ENCODE measurements at places on chromosomes 3 and 15.

DNA sequence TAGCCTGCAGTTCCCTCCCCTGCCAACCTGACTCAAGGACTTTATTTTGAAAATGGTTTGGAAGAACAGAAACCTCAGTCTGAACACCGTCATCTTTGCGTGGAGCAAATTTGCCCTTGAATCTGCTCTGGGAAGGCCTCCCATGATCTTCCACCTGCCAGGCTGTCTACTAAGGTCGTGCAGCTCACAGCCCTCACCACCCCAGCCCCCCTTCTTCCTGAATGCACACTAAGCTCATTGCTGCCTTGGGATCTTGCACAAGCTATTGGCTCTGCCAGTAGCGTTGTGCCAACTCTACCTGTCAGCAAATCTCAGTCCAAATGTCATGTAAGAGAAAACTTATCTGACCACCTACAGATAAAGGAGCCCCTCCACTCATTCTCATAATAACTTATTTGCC, 141.5 kb downstream of the USP13 start:
- no peak for DNase-seq

DNA sequence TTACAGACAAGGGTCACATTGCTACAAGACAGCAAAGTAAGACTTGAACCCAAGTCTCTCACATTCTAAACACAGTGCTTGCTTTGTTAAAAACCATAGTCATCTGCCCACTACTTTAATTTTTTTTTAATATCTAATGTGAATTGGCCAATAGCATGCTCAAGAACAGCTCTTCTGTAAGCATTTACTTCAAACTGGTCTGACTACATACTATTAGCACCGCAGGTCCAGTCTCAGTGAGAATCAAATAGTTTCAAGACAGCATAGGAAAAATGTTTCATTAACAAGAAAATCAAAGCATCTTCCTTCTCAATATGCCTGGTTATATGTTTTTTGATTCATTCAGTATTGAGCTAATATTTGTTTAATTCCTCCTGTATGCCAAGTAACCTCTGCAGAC, 419.9 kb downstream of the ERC2 start:
- no peak for DNase-seq

DNA sequence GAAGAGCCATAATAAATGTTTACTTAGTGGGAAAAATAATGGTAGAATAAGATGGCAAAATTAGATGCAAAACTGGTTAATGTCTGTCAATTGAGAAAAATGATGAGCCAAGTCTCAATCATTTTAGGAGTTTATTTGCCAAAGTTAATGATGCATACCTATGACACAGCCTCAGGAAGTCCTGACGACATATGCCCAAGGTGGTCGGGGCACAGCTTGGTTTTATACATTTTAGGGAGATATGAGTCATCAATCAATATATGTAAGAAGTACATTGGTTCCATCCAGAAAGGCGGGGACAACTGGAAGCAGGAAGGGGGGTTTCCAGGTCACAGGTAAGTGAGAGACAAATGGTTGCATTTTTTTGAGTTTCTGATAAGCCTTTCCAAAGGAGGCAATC, 31.5 kb downstream of the CLEC3B start:
- no peak for DNase-seq

DNA sequence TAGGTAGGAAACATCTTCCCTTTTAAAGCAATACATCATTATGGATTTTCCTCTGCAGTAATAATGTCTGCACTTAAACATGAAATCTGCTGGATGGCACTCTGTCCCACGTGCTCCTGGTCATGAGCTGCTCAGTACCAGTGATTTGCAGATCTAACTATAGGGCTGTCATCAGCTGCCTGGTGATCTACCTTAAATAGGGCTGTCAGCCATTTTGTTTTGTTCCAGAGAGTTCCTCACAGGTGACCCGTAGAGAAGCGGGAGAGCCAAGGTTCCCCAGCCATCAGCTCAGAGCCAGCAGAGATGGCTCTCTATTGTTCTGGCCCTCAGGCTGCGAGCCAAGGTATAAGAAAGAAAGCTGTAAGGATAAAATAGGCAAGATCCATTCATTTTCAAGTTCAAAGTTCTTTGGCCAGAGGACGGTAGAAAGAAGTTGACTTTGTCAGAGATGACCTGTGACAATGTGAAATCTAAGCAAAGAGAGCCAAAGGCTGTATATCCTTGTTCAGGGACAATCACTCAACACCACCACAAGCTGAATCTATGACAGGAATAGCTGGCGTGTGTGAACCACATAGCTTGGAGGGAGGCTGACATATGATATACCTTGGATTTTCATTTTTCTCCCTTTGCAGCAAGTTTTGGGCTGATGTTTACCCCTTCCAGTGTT, 156.5 kb downstream of the RYR3 start:
- DNase-seq: no peak

GRCh38 chr3:190013943-190014924, 106.5 kb downstream of the P3H2 start:
- DNase-seq: no peak

DNA sequence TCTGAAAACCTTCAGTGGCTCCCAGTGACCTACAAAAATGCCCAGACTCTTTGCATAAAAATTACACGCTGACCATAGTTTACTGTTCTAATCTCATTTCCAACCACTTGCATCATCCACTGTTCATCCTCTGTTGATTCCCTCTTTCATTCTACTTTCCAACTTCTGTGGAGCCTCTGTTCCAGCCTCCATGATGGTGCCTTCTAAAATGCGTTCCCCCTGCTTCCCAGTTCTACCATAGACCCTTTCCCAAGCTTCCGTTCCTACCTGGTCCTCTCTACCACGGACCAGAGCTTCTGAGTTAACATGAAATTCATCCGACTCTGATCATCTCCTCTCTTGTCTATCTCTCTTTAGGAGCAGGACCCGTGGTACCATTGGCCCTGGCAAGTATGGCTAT, 127.0 kb downstream of the THSD4 start:
- DNase-seq: no peak

DNA sequence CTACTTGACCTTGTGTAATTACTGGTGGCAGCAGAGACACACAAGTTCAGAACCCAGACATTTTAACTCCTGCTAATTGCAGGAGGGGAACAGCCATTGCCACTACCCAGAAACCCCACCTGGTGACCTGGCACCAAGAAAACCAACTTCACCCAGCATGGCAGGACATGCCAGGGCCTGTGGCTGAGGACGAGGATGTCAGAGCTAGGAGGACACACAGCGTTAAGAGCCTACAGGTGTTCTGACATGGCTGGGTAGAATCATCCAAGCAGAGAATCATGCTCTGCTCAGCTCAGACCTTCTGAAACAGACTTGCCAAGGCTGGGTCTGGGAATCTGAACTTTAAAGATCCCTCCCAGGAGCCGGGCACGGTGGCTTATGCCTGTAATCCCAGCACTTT, 11.7 kb upstream of the SPATA12 start:
- no peak for DNase-seq

- no peak for DNase-seq
Observed at GRCh38 chr3:12947504-12948369, 106.4 kb upstream of the RPL32 start.

- no peak for DNase-seq
Observed at GRCh38 chr3:123802007-123802625, 82.0 kb downstream of the MYLK start.

- no peak for DNase-seq
Observed at GRCh38 chr3:156910022-156910421, 83.9 kb downstream of the LEKR1 start.

DNA sequence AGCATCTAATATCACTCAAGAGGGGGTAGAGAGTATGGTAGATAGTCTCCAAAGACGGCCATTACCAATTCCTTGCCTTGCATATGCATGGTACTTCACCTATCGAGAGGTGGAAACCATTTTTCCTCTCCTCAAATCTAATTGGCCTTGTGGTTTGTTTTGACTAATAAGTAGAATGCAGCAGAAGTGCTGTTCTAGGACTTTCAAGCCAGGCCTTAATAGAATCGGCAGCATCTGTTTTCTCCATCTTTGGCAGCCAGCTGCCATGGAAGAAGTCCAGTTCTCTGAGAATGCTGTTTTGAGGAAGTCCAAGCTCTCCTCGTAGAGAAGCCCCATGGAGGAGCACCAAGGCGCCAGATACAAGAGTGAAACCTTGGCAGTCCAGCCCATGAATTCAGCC, 59.1 kb upstream of the RASGRP1 start:
- no peak for DNase-seq

DNA sequence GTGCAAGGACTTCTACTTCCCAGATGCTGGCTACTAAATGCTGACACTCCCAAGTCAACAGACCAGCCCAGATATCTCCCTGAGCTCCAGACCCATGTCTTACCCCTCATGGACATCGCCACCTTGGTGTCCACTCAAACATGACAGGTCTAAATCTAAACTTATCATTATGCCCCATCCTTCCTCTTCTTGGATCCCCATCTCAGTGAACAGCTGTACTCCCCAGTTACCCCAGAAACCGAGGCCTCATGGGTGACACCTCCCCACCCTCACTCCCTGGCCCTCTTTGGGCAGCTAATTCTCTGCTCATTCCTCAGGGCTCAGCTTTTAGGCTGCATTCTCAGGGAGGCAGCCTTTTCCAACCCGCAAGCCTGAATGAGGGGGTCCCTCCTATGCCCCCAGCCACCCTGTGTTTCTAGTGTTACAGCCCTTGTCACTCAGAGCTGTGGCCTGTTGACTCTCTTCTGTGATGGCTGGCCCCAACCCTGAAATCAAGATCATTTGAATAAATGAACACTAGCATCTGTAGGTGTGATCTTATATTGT, 5.4 kb downstream of the EHD4 start:
- no peak for DNase-seq

GRCh38 chr15:96146726-96147125, 183.8 kb upstream of the NR2F2 start:
- no peak for DNase-seq

- no peak for DNase-seq
Observed at GRCh38 chr15:65751431-65751830, 40.7 kb downstream of the DENND4A start.

DNA sequence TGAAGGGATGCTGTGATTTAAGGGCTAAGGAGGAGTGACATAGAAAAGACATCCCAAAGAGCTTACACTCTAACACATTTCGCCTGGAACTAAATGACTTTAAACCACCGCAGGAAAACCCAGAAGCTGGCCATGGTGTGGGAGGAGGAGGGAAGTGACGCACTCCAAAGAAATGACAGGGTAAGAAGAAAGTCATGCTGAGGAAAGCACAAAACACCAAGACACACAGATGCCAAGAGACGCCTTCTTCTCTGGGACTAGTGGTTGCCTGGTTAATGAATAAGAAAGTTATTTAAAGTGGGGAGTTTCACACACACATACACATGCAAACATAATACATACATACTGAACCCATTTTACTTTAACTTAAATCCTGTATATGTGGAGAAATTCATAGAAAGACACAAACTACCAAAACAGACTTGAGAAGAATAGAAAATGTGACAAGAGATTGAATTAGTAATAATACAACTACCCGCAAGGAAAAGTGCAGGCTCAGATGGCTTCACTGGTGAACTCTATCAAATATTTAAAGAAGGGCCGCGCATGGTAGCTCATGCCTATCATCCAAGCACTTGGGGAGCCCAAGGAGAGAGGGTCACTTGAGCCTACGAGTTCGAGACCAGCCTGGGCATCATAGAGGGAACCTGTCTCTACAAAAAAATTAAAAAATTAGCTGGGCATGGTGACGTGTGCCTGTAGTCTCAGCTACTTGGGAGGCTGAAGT, 125.5 kb downstream of the NSMCE3 start:
- no peak for DNase-seq

- no peak for DNase-seq
Observed at GRCh38 chr15:62553911-62554563, 389.0 kb upstream of the C2CD4B start.

GRCh38 chr15:49741712-49742111, 120.9 kb downstream of the DTWD1 start:
- DNase-seq: no peak

DNA sequence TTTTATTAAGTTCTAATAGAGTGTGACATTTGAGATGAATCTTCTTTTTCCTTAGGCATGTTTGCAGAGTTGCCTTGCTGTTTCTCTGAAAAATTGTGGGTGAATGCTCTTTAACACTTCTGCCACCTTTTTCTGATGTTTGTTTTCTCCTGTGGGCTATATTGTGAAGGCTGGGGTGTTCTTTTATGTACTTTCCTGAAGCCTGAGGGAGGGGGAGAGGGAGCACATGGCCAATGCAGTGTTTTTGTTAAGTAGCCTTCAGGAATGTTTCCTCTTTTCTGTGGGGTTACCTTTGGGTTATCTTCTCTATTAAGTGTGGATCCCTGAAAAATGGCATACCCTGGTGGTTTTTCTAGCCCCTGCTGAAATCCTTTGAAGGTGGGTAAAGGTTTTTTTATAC, 50.2 kb downstream of the CMC1 start:
- DNase-seq: no peak

DNA sequence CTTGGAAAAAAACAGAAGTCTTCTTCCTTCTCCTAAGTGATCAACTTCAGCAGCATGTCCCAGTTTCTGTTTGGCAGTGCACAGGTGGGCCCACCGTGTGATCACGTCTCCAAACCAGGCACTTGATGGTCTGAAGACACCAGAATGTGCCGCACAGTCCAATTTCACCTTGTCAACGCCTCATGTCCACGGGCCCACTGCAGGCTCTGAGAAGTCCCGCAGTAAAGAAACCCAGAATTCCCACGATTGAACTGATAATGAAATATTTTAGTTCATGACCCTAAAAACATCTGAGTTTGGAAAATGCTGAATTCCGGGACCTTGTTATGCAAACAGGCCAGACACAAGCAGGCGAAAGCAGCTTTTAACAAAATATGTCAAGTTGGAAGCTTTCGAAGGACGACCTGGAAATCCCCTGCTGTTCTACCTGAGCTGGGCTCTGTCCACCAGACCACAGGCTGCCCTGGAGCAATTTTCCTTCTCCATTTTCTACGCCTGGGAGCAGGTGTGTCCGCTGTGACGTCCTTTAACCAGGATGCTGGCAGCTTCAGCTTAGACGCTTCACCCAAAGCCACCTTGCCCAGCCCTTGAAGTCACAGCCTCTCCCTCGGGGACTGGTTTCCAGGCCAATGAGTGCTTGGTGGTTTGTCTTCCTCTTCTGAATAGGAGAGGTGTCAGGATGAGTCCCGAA, 167.8 kb upstream of the IQSEC1 start:
- DNase-seq: no peak

GRCh38 chr15:85742186-85742821, 52.4 kb downstream of the KLHL25 start:
- DNase-seq: no peak

DNA sequence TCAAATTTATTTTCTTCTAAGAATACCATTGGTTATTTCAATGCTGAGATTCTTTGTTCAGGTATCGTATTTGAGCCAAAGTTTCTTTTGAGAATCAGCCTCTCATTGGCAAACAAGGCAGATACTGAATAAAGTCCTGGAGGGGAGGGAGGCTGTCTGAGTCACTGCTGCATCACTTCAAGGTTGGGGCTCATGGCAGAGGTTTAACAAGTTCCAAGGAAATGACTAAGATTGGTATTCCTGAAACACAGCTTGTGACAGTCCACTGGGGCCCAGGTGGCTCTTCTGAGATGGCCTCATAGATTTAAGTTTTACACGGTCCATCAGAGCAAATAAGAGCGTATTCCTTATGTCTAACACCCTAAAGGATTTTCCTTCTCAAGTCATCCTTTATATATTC, 213.8 kb upstream of the STAC start:
- no peak for DNase-seq

Data from stimulated activated naive CD4-positive, alpha-beta T cell (primary cell).